ENCODE measurements at places on chromosomes 2 and 18. TPM values are rescaled to one million over a fixed set of nuclear protein-coding genes. Genes with fewer than 3 reads are reported as not detected.

C2orf81 gene
- 0.62 TPM for total RNA-seq

MC5R gene
- total RNA-seq: 2.2 TPM

LIMS3 gene
- 2.3 TPM for total RNA-seq

AKAIN1 gene
- total RNA-seq: 3.6 TPM

COL5A2 gene
- total RNA-seq: 18.9 TPM

DUSP28 gene
- total RNA-seq: 8.9 TPM

PTGR3 gene
- 11.7 TPM for total RNA-seq

CCDC141 gene
- 1.4 TPM for total RNA-seq

CXCR1 gene
- not detected for total RNA-seq

GATA6 gene
- 0.16 TPM for total RNA-seq

All from occipital lobe (tissue), 3 donors.